ENCODE measurements at places on chromosomes 11 and 22.

DNA sequence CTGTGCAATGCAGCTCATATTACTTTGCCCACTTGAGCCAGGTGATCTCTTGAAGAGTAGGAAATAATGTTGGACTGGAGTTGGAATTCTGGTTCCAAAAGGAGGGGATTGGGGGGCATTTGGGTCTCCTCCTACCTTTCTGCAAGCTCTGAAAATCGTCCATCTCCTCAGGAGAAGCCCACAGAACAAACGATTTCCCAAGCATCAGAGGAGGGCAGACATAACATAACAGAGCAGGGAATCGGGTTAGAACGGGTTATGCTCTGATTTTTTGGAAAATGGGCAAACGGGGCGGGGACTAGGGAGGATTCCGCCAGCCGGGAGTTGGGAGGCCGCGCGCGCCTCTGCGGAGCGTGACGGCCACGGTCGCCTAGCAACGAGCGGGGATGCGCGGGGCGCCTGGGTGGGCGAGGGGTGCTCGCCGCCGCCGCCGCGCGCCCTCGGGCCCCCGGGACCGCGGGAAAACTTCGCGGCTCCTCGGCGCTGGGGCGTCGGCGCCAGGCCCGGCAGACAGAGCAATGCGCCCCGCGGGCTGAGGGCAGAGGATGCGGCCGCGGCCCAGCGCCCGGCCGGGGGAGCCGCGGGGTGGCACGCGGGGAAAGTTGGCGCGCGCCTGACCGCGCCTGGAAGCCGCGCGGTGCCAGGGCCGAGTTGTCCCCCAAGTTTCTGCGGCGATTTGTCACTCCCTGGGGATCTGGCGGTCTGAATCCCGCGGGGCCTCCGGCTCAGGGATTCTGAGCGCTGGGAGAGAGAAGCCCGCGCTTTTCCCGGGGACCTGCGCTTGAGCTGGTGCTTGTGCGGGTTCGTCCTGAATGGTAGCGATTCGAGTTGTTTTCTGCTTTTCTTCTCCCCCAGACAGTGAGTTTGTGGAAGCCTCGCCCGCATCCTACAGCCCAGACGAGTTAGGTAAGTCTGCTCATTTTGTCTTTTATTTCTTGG is 27.8 kb upstream of the AMOTL1 start:
- DNase-seq, result no peak

DNA sequence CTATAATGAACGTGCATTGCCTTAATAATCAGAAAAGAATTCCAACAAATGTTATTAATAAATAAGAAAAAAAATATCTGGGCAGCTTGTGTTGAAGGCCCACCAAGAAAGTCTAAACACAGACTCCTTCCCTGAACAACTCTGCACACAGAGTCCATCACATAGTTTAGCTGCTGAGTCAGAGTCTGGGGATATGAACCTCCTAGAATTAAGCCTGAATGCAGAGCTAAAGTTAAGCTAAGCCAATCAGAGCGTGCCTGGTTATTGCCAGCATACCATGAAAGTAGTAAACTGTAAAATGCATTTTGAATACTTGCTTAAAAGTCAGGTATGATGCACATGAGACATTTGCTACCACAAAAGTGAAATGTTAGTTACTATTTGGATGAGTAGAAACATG is 25.6 kb upstream of the TENM4 start:
- DNase-seq, result no peak

DNA sequence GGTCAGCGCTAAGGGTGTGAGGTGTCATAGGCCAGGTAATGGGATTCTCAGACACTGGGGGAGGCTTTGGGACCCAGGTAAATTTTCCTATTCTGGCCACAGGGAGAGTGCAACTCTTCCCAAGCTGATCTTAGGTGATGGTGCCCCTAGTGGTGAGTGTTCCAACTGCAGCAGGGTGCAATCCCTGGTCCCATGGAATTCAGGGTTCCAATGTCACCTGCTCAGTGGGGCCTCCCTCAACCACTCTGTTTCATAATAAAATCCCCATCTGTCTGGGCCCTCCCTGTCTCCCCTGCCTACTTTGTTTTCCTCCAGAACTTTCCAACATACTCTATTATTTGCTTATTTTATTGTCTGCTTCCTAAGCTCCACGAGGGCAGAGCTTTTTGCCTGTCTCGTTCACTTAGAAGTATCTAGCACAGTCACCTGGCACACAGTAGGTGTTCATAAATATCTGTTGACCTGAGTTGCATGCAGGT is 2.9 kb upstream of the SGSM1 start:
- DNase-seq, result peak; percentile 51

DNA sequence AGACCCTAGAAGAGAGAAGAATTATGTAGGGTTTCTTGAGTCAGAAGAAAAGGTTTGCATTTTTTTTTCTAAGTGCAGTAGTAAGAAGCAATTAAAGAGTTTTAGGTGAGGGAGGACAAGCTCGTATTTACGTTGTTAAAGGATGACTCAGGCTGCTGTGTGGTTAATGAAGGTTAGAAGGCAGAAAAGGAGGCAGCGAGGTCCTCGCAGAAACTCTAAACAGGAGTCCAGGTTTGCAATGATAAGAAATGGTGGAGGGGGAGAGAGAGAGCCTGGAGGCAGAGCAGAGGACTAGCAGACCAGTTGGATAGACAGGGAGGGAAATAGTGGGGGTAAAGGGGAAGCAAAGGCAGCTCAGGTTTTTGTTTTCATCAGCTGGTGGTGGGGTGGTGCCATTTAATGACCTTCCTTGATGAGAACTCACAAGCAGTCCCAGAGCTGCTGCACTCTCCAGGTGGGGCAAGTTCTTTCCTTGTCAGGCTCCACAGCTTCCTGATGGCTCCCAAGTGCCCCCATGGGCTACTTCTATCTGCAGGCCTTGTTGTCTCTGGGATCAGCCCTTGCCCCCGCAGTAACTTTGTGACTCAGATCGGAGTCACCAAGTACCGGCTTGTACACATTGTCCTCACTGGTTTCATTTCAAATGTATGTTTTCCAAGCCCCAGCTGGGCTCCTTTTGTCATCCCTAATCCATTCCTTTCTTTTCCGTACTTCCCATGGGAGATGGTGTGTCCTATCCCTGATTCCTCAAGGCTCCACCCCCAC is 8.3 kb upstream of the INSC start:
- no peak for DNase-seq

- DNase-seq, result no peak
Measured at GRCh38 chr11:127875131-127875530, 712.2 kb downstream of the ETS1 start.

- no peak for DNase-seq
Measured at GRCh38 chr11:30481330-30481729, 104.8 kb downstream of the MPPED2 start.

DNA sequence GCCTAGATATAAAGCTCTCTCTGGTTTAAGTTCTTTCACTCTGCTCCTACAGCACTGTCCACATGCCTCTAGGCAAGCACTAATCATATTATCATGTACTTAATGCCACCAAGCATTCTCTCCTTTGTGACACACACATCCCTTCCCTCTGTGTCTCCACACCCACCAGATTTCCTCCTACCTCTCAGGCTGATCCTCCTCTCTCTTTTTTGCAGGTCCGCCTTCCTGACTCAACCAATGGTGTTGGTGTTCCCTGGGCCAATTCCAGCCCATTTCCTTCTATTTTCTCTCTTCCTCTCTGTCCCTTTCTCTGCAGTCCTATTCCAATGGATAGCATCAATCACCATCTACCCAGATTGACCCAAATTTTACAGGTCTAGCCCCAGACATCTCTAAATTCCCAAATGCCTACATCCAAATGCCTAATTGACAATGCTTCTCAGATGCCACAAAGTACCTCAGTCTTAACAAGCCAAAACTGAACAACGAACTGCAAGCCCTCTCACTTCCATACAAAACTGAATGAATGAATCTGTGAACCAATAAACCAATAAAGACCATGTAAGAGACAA is 504 bp upstream of the ZNF215 start:
- no peak for DNase-seq

- DNase-seq, result no peak
Measured at GRCh38 chr22:40070701-40071100, 75.9 kb downstream of the FAM83F start.

DNA sequence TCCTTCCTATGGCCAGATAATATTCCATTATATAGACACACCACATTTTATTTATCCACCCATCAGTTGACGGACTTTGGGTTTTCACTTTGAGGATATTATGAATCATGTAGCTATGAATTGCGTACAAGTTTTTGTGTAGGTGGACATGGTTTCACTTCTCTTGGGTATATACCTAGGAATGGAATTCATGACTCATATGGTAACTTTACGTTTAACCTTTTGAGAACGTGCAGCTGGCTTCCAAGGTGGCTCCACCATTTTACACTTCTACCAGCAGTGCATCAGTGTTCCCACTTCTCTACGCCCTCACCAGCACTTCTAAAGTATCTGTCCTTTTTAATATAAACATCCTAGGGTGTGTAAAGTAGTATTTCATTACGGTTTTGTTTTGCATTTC is 112.0 kb downstream of the PLEKHA7 start:
- no peak for DNase-seq

DNA sequence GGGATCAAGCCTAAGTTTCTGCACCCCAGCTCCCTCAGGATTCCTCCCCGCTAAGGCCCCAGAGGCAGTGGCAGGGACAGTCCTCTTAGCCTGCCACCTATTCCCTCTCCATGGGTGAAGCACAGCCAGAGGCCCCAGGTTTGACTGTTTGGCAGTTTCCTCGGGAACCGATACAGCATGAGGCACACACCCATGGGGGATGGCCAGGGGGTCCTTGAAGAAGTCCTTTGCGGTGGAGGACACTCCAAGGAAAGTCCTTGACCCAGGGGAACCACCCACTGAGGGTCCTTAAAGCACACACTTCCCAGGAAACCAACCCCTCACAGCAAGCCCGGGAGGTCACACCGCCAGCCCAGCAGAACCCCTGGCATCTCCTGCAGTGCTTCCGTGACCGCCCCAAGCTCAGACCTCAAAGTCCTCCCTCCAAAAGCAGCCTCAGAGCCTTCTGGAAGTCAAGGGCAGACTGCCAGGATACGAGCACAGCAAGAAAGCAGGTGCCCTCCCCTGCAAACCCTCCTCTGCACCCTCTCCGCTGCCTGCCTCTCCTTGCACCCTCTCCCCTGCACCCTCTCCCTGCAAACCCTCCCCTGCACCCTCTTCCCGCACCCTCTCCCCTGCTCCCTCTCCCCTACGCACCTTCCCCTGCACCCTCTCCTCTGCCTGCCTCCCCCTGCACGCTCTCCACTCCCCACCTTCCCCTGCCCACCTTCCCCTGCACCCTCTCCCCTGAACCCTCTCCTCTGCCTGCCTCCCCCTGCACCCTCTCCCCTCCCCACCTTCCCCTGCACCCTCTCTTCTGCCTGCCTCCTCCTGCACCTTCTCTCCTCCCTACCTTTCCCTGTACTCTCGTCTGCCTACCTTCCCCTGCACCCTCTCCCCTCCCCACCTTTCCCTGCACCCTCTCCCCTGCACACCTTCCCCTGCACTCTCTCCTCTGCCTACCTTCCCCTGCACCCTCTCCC is 1.4 kb downstream of the SIGIRR start:
- no peak for DNase-seq

All from CD4-positive, alpha-beta T cell treated with Interleukin-4 for 4 hours (primary cell).